ENCODE measurements at places on chromosomes 2 and 18.
A peak's percentile ranks its signal among the peaks of the same experiment; 100 is the strongest.

DNA sequence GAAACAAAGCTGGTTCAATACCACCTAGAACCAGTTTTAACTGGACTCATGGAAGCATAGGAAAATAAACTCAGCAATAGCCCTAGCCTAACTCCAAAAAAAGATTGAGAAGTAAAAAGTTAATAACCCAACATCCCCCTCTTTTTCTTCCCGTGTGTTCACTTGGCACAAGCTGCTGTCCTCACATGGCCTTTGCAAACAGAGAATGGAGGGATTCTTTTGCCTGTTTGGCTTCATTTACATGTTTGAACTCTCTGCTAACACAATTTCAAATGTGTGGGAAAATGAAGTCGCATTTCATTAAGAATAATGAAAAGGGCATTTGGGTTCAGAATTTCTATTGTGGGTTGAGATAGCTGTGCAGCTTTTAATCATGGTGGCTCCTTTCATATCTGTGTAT is 589.2 kb upstream of the LRRTM1 start:
- DNase-seq = no peak

DNA sequence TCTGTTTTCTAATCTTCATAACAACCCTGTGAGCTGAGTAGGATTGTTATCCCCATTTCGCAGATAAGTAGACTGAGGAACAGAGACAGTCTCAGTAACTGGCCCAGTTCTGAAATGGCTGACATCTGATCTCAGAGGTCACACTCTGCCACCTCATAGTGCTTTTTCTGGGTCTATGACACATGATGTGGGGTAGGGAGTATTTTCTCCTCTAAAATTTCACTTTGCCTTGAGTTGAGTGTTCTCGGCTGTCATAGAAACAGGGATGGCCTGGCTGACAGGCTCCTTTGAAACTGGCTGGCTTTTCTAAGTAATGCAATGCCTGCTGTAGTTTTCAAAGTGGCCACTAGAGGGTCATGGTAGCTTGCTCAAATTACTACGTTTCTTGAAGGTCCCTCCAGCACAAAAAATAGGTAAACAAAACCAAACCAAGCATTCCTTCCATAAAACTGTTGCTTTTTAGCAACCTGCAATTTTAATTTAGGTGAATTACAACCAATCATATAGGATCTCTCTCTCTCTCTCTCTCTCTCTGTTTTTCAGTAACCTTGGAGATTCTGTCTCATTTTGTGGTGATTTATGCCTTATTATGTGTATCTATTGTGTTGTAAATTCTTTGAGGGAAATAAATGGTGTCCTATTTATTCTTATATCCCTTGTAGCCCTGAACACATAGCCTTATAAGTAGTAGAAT is 84.2 kb upstream of the TTN start:
- peak; percentile 1 for DNase-seq

DNA sequence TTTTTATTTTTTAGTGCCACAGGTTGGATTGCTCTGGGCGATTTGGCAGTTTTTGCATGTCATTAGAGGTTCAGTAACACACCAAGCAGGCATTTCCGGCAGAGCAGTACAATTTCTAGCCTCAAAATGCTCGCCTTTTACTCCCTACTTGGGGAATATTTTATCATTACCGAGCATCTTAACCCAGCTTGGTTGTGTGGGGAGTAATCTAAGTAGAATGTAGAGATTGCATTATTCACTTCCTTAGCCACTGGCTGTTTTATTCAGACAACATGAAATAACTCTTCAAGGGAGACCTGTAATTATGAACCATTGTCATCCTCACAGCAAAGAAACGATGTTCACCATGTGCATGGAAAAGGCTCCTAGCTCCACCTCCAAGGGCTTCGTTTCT is 13.1 kb downstream of the GRP start:
- DNase-seq = no peak

DNA sequence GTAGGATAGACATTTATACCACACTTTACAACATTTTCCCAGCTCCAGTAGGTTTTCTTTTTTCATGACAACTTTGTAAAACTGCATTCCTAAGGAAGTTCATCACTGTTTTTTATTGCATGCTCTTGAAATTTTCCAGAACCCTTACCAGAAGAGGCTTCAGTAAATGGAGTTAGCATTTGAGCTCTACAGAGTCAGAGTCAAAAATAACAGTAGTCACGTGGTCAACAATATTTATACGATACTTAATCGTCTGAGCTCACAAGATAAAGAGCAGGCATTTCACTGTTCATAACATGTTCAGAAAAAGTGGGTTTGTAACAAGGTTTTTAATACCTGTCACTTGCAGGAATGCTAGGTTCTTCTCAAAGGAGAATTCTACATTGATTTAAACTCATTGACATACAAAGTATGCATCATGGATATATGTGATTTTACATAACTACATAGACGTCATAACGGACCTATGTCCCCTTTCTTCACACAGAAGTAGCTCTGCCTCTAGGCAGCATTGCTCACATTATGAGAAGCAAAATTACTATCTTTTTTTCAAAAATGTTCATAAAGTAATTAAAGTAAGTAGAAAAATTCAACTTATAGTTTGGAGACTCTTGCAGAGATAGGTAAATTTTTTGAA is 187.0 kb upstream of the COL3A1 start:
- DNase-seq = no peak

DNA sequence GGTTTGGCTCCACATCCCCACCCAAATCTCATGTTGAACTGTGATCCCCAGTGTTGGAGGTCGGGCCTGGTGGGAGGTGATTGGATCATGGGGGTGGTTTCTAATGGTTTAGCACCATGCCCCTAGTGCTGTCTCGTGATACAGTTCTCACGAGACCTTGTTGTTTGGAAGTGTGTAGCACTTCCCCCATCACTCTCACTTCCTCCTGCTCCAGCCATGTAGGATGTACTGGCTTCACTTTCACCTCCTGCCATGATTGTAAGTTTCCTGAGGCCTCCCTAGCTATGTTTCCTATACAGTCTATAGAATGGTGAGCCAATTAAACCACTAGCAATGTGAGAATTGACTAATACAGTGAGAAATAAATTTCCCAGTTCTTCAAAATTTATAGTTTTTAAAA is 325.9 kb downstream of the FSIP2 start:
- no peak for DNase-seq

DNA sequence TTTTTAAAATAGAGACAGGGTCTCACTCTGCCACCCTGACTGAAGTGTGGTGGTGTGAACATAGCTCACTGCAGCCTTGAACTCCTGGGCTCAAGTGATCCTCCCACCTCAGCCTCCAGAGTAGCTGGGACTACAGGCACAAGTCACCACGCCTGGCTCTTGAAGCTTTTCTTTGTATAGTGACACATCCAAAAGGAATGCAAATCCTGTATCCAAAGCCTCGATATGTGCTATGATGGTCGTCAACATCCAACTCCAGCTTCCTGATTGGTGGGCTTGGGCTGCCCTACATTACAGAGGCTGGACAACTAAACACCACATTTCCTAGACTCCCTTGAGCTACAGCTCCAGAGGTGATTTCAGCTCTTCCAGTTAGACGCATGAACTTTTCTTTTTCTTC is 101.7 kb upstream of the PGAP1 start:
- DNase-seq = no peak

GRCh38 chr2:23356711-23357110 is 28.3 kb upstream of the KLHL29 start:
- DNase-seq = no peak

- no peak for DNase-seq
Observed at GRCh38 chr18:58578321-58578720, 50.6 kb downstream of the ALPK2 start.

GRCh38 chr2:161045726-161046125 is 114.5 kb upstream of the TANK start:
- DNase-seq = no peak

GRCh38 chr2:187684174-187684573 is 129.9 kb upstream of the TFPI start:
- no peak for DNase-seq

DNA sequence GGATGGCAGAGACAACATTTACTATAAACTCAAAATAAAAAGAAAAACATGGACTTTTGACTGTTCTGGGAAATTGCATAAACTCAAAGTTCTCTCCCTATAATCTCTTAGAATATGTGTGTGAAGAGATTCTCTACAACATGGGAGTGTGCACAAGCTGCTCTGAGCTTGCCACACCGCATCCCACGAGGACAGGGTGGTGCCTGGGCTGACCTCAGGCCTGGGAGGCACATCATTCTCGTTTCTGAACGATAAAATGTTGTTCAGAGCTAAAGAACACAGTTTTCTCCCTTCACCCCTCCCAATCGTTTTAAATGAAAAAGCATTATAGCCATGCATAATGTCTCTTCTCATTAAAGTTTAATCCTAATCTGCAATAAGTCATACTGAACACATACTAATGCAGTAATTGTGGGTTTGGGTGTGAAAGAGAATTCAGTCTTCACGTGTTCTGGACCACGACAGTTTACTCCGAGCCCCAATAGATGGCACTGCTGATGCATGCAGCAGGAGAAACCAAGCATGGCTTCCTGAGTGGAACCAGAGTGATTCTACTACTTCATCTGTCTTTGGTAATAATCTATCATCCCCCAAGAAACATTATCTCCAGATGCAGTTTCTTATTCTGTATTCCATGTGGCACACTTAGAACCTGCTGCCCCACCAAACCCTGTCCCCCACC is 46.9 kb upstream of the LAMA1 start:
- DNase-seq = no peak

DNA sequence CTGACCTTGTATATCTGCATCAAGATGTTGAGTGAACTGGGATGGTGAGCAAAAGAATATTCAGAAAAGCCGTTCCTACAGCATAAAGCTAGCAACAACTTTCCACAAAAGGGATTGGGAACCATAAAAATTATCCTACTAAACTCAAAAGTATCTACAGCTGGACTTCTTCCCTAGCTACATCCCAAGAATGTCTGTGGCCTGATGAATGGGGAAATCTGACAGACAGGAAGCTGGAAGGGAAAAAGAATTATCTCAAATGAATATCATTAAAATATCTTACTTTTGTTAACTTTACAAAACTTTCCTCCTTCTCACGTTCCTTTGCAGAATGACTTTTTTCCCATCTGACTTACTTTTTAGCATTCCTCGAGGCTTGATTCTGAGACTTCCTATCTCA is 150.9 kb downstream of the PDE11A start:
- no peak for DNase-seq

Measured in activated naive CD4-positive, alpha-beta T cell (primary cell).